ENCODE measurements at places on chromosomes 1 and 21. TPM values are rescaled to one million over a fixed set of nuclear protein-coding genes. Genes with fewer than 3 reads are reported as not detected.

IL19 gene
- total RNA-seq: not detected

DNA sequence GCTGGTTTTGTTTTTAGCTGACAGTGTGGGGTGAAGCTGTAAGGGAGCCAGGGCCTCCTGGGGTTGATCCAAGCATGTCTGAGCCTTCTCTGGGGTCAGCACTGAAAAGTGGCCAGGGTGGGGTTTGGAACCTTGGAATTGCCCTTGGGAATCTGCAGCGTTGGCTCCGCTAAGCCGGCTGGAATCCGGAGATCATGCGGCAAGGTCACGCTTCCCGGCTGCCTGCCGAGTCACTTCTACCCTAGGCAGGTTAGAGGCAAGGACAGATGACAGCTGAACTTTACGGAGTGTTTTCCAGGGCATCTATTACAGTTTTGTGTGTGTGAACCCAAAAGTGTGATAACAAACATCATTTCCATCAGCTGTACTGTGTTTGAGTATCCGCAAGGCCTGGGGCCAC, 17.1 kb downstream of the ABCG1 start:
- no peak for DNase-seq

CELA2B gene
- total RNA-seq: 0.32 TPM

AUNIP gene
- total RNA-seq: 1.4 TPM

MIS18A gene
- total RNA-seq: 11.6 TPM

DNA sequence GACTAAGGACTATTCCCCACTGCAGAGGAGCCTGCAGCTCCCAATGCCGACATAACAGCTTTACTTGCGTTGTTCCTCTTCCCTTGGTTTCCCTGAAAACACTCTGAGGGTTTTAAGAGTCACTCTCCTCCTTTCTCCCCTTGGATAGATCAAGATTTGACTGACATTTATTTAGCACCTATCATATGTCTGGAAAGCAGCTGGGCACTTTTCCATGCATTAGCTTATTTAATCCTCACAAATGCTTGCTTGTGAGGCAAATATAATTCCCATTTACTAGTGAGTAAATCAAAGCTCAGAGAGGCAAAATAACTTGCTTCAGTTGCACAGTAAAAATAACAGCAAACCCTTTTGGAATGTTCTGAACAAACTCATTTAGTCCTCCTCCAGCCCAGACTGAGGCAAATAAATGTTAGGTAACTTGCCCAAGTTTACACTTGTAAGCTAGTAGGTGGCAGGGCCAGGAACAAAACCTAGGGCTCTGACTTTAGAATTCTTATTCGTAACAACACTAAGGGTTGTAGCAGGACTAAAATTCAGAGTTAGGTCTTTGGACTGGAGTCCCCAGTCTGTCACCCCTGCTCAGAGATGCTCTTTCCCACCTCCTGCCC, 81.4 kb downstream of the KCND3 start:
- no peak for DNase-seq

GRCh38 chr1:241229216-241229615, 127.8 kb downstream of the RGS7 start:
- DNase-seq: no peak

GPR37L1 gene
- total RNA-seq: 0.05 TPM

Measured in urinary bladder (tissue), 4 donors.